ENCODE measurements at places on chromosomes 3 and 15.

GRCh38 chr15:60421544-60421943 lies 23.8 kb upstream of the ANXA2 start:
- no peaks in the 10 kb centered on the region for H3K4me1 ChIP-seq
- H3K36me3 ChIP-seq, result no peaks in the 10 kb centered on the region
- no peak overlapping the region for H3K4me3 ChIP-seq
- H3K27ac ChIP-seq, result no peak overlapping the region
- H3K27me3 ChIP-seq, result no peaks in the 10 kb centered on the region

- peaks cover 3% of the 10 kb centered on the region for H3K36me3 ChIP-seq
- no peak overlapping the region for H3K4me3 ChIP-seq
- DNase-seq, result no peak
- no peak overlapping the region for H3K27ac ChIP-seq
- H3K27me3 ChIP-seq, result no peaks in the 10 kb centered on the region
Measured at GRCh38 chr3:36954452-36955134, 9.7 kb upstream of the TRANK1 start.

GRCh38 chr3:136543385-136543784 lies 208.8 kb downstream of the STAG1 start:
- H3K36me3 ChIP-seq, result no peaks in the 10 kb centered on the region
- no peak for DNase-seq
- H3K27me3 ChIP-seq, result no peaks in the 10 kb centered on the region
- no peak overlapping the region for H3K4me3 ChIP-seq
- H3K4me1 ChIP-seq, result peaks cover 8% of the 10 kb centered on the region

- H3K27me3 ChIP-seq, result no peaks in the 10 kb centered on the region
- DNase-seq, result no peak
- H3K4me3 ChIP-seq, result no peak overlapping the region
- no peak overlapping the region for H3K27ac ChIP-seq
- H3K4me1 ChIP-seq, result no peaks in the 10 kb centered on the region
- peaks cover 3% of the 10 kb centered on the region for H3K36me3 ChIP-seq
Measured at GRCh38 chr3:190269101-190269500, 53.1 kb downstream of the CLDN1 start.
